Kidney epithelial cell (primary cell): ENCODE measurements at places on chromosomes 16 and 17.

GRCh38 chr16:22210854-22211253 is 4.8 kb downstream of the EEF2K start:
- DNase-seq, result no peak

- no peak for DNase-seq
Observed at GRCh38 chr17:49516180-49516579, 21.1 kb downstream of the NGFR start.

DNA sequence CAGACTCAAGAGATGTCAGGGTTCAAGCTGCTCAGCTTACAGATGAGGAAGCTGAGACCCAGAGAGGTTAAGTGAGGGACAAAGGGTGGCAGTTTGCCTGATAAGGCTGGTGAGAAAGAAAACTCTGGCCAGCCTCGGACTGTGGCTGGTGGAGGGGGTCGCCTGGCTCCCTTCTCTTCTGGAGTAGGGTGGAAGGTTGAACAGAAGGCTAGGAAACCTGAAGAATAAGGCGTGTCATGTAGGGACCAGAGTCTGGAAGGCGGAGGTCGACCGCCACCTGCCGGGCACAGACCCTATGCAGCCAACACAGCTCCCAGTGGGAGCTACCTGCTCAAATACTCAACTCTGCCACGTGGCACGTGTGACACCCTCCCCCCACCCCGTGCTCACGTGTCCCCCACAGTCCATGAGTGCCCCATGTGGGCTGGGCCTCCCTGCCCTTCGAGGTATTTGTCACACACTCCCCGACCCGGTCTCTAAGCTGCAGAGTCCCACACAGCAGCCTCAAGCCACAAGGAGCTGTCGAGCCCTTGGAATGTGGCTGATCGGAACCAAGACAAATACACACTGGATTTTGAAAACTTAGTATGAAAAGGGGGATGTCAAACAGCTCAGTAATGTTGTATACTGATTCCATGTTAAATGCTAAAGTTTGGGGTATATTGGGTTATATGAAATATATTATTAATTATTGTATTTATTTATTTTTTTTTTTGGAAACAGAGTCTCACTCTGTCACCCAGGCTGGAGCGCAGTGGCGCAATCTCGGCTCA is 11.8 kb downstream of the HID1 start:
- no peak for DNase-seq

DNA sequence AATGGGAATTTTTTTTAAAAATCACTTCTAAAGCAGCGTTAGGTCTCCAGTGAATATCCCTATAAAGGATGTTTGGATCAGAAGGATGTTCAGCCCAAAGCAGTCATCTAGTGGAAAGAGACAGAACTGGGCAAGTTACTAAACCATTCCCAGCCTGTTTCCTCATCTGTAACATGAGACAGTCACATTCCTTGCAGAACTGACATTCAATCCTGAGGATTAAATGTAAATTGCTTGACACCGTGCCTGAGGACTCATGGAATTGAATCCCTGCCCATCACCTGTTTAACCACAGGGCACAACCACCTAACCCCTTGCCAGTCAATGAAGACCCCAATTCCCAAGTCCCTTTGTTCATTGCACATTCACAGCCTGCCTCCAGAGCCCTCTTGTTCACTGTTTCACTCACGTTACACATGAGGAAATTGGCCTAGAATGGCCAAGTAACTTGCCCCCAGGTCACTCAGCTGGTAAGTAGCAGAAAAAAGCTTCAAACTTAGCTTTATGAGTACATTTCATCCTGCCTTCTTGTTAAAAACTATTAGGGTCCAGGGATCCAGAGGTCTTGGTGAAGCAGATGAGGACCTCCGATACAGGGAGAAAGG is 1.4 kb downstream of the CMTM2 start:
- peak; percentile 61 for DNase-seq

- DNase-seq, result no peak
Observed at GRCh38 chr17:81578038-81578441, 25.9 kb upstream of the FAAP100 start.

GRCh38 chr17:44014437-44015172 is at the start of gene TMEM101:
Gene TMEM101, minus strand, starts transcription at chr17:44014963. Its CDS starts 11 bp downstream, at chr17:44014952.
- peak; percentile 75 for DNase-seq

- DNase-seq, result peak; percentile 1
Observed at GRCh38 chr17:1865252-1866037, 35.6 kb downstream of the RPA1 start.

GRCh38 chr17:45175759-45176115 is 14.1 kb downstream of the HEXIM2 start:
- DNase-seq, result no peak

DNA sequence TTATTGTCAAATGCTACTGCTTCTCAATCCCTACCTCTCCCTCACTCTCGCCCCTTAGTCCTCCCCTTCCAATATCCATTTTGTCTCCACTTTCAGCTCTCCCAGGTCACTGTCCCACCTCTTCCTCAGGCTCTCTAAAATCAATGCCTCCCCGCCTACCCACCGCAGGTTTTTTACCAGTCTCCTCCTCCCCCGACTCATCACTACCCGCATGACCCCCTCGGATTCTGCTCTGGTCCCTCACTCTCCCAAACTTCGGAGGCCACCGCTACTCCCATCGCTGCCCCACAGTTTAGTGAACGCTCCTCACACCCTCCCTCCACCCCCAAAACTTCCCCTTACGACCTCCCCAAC is 513 bp downstream of the CRLF3 start:
- DNase-seq, result no peak

DNA sequence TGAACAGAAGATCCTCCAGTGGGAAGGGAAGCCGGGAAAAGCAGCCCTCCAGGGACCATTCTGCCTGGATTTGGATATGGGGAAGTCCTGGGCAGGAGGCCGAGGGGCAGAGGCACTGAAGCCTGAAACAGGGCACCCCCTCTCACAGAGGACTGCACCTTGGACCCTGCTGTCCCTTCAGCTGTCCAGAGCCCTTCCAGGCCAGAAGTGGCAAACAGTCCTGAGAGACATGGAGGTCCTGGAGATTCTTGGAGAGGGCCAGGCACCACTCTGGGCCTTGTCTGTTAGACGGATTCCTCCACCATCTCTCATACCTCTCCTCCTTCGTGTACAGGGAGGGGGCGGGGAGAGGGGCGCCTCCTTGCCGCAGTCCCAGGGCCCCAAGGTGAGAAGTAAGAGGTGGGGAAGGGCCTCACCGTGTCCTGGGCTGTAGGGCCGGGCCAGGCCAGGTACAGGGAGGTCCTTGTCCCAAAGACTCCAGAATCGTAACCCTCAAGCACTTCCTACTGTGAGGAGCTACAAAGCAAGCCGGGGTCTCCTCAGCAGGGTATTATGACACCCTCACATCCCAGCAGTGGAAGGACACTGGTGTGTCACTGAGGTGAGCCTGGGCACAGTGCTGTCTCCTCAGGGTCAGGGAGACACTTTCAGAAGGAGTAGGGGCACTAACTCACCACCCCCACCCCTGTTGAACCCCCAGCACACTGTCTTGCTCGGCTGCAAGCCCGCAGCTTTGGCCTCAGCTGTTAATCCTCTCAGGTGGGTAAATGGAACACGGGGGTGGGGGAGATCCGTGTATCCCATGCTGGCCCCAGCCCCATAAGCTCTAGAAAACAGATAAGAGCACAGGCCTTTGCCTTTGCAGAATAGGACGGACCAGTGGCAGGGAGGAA is 16.6 kb upstream of the TBX2 start:
- DNase-seq, result no peak

- DNase-seq, result no peak
Observed at GRCh38 chr16:50303041-50303604, 36.8 kb downstream of the ADCY7 start.

- no peak for DNase-seq
Observed at GRCh38 chr16:54112451-54113206, 174.0 kb downstream of the IRX3 start.

- no peak for DNase-seq
Observed at GRCh38 chr17:63751806-63752205, 10.2 kb upstream of the STRADA start.

DNA sequence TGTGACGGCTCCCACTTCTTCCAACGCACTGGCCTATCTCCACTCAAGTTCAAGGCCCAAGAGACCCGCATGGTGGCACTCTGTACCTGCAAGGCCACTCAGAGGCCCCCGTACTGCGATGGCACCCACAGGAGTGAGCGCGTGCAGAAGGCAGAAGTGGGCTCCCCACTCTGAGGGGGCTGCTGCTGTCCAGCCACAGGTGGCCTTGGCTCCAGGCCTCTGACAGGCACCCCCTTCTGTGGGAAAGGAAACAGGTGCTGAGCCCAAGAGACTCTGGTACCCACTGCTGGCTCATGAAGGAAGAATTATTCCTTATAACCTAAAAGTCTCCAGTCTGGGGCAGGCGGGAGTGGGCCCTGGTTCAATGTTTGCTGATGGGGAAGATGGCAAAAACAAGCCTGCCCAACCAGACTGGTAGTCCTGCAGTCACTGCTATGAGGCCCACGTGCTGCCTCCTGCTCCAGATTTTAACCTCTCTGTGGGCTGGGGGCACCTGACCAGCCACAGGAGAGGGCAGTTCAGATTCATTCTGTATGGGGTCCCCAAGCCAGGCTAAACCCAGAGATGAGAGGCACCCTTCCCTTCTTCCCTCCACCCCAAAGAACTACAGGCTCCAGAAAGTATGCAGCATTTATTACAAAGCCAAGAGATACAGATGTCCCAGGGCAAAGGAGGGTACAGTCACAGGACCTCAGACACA is 3.3 kb downstream of the CISD3 start:
- DNase-seq, result no peak

DNA sequence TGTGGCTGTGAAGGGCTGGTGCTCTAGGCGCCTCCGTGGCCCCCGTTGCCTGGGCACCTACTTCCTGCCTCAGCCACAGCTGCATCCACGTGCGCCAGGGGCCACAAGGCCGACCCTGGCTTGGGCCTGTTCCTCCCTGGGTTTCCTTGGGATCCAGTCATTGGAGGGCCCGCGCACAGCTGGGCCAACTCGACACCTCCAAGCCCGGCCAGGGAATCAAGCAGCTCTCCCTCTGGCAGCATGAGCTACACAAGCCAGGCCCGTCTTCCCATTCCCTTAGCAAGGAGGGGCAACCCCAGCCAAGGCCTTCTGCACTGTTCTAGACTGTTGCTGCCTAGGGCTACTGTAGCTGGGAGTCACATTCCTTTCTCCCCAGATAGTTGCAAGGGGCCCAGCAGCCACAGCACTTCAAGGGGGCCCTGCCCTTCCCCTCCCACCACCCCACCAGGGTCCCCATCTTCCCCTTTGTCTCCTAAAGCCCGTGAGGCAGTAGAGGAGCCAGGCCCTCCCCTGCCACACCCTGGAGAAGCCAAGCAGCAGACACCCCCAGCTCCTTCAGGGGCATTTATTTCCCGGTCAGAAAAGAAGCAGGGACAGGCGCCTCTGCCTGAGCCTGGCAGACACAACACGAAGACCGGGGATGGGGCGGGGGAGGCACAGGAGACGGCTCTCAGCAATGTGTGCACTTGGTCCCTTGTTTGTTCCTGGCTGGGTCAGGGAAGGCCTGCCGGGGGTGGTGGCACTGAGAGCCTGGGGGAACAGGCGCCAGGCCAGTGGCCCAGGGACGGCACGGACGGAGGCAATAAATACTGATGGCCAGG is 3.8 kb downstream of the ARHGDIA start:
- no peak for DNase-seq

DNA sequence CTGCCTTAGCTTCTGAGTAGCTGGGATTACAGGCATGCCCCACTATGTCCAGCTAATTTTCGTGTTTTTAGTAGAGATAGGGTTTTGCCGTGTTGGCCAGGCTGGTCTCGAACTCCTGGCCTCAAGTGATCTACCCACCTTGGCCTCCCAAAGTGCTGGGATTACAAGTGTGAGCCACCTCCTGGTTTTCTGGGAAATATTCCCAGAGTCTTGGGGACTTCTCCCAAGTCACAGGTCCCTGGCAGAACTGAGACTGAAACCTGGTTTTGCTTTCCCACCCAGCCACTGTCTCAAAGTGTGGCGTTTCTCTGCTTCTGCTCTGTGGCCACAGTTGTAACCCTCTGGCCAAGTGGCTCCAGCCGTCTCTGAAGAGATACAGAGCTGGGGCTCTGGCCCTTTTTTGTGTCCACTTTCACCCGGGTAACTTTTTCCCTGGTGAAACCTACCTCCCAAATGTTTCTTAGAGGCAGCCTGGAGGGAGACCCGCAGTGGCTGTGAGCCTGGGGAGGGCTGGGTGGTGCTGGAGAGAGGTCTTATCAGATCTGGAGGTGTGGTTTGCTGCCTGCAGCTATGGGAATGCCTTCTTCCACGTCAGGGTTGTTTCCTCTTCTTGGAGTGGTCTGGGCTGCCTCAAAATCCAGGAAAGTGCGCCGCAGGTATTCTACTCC is 5.1 kb downstream of the KSR1 start:
- DNase-seq, result no peak

DNA sequence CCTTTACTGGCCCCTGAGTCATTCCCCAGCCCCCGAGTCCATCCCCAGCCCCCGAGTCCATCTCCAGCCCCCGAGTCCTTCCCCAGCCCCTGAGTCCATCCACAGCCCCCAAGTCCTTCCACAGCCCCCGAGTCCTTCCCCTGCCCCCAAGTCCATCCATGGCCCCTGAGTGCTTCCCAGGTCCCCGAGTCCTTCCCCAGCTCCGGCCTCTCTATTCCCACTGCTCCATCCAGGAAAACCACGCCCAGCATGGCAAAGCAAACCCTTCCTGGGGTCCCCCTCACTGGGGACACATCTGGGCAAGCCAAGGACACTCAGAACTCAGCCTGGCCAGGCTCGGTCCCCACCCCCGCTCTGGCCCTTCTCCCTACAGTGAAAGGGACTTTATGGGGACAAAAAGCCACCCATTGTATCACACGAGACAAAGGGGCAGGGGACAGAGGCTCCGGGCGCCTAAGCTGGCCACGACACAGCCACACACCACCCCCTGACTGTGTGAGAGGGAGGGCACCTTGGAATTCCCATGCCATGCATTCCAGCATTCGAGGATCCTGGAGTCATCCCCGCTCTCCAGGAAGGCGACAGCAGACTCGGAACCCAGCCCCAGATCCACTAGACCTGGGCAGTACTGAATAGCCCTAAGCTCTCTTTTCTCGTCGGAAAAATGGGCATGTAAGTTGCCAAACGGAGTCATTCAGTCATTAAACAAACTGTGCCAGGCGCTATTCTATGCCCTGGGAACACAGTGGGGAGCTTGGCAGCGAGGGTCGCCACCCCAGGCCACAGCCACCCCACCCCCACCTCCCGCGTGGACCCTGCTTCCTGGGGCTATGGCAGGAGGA is 14.0 kb downstream of the PLLP start:
- DNase-seq, result no peak

- DNase-seq, result no peak
Observed at GRCh38 chr16:28309811-28310311, 17.5 kb downstream of the SBK1 start.

DNA sequence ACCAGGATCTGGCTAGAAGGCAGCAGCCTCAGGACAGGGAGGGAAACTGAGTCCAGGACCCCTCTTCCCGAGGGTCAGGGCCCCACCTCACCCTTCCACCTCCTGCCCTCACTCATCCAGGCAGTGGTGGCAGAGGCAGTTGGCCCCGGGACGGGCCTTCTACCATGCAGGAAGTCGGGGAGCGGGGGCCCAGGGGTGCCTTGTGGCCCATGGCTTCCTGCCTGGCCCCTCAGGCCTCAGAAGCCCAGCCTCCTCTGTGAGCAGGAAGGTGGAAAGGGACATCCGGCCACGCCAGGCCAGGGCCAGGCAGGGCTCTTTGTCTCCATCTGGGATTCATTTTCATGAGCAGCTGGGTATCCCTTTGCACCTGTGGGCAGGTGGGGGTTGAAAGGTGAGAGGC is 58.5 kb downstream of the BAHCC1 start:
- DNase-seq, result no peak
